T-helper 2 cell treated with Interferon-gamma antibody and Interleukin-4, amounts not matched to agents 100 ng/mL and 5 ng/mL, for 36 hours (primary cell): ENCODE measurements at places on chromosomes 5 and 9. TPM values are rescaled to one million over a fixed set of nuclear protein-coding genes. Genes with fewer than 3 reads are reported as not detected.

The DIPK1B gene
- 1.1 and 1.3 TPM in 2 replicates for total RNA-seq

The KLHL3 gene
- total RNA-seq, result 5.4 and 6.2 TPM in 2 replicates

The MOB3B gene
- 0.34 and 0.39 TPM in 2 replicates for total RNA-seq

The FBN2 gene
- not detected in 2 replicates for total RNA-seq

The INSL4 gene
- not detected in 2 replicates for total RNA-seq

The PDZD2 gene
- total RNA-seq, result not detected in 2 replicates

The KCNIP1 gene
- total RNA-seq, result not detected in 2 replicates

The ADAMTS19 gene
- total RNA-seq, result not detected in 2 replicates

The SLC6A7 gene
- total RNA-seq, result not detected in 2 replicates

The TNFSF15 gene
- total RNA-seq, result 0.64 and 0.73 TPM in 2 replicates

The SPATA31D1 gene
- not detected in 2 replicates for total RNA-seq

The REEP2 gene
- total RNA-seq, result 2.6 and 3.0 TPM in 2 replicates

The PCDHGC5 gene
- total RNA-seq, result not detected in 2 replicates

The INSL6 gene
- total RNA-seq, result not detected in 2 replicates

The PCDHB3 gene
- total RNA-seq, result not detected in 2 replicates

The C1QTNF2 gene
- not detected in 2 replicates for total RNA-seq

The LCN10 gene
- 0.34 TPM in 1 of 2 replicates, not detected in the other for total RNA-seq

The OR5C1 gene
- total RNA-seq, result not detected in 2 replicates

The NR4A3 gene
- total RNA-seq, result 2.3 and 2.8 TPM in 2 replicates

The PRR16 gene
- not detected in 2 replicates for total RNA-seq

The CCNI2 gene
- 8.6 and 11.2 TPM in 2 replicates for total RNA-seq

The DRD1 gene
- total RNA-seq, result not detected in 2 replicates

The ADAMTS2 gene
- total RNA-seq, result not detected in 2 replicates

The IFNA13 gene
- total RNA-seq, result not detected in 2 replicates

The CATSPER3 gene
- total RNA-seq, result 0.70 and 0.95 TPM in 2 replicates

The PCDHGA4 gene
- 0.43 and 0.45 TPM in 2 replicates for total RNA-seq
